Mesenchymal stem cell (in vitro differentiated cells and primary cell): ENCODE measurements at places on chromosomes 5 and 9.

- peaks cover 81% of the 10 kb centered on the region for H3K27me3 ChIP-seq
- H3K4me1 ChIP-seq: peaks cover 2% of the 10 kb centered on the region
- no peaks in the 10 kb centered on the region for H3K36me3 ChIP-seq
- H3K4me3 ChIP-seq: no peak overlapping the region
- H3K27ac ChIP-seq: no peak overlapping the region
Measured at GRCh38 chr5:135460246-135461033, 8.3 kb upstream of the TIFAB start.

GRCh38 chr5:181189962-181190710 lies 14.9 kb downstream of the TRIM7 start:
- peaks cover 21% of the 10 kb centered on the region for H3K4me1 ChIP-seq
- DNase-seq: peak; percentile 31
- no peak overlapping the region for H3K27ac ChIP-seq
- H3K36me3 ChIP-seq: peaks cover 9% of the 10 kb centered on the region
- H3K4me3 ChIP-seq: peak overlapping the region; percentile 63

GRCh38 chr5:14187157-14187556 lies 44.0 kb downstream of the TRIO start:
- H3K4me1 ChIP-seq: peaks cover 32% of the 10 kb centered on the region
- H3K4me3 ChIP-seq: no peak overlapping the region
- no peaks in the 10 kb centered on the region for H3K36me3 ChIP-seq

DNA sequence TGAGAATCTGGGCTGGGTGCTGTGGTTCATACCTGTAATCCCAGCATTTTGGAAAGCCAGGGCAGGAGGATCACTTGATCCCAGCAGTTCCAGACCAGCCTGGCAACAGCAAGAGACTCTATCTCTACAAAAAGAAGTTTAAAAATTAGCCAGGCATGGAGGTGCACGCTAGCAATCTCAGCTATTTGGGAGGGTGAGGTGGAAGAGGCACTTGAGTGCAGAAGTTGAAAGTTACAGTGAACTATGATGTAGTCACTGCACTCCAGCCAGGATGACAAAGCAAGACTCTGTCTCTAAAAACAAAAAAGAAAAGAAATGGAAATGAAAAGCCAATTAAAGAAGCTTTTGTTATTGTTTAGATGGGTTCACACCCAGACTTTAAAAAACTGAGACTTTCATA lies 131.6 kb upstream of the RASA1 start:
- H3K27me3 ChIP-seq: no peaks in the 10 kb centered on the region
- no peaks in the 10 kb centered on the region for H3K36me3 ChIP-seq
- no peak for DNase-seq
- no peak overlapping the region for H3K4me3 ChIP-seq

DNA sequence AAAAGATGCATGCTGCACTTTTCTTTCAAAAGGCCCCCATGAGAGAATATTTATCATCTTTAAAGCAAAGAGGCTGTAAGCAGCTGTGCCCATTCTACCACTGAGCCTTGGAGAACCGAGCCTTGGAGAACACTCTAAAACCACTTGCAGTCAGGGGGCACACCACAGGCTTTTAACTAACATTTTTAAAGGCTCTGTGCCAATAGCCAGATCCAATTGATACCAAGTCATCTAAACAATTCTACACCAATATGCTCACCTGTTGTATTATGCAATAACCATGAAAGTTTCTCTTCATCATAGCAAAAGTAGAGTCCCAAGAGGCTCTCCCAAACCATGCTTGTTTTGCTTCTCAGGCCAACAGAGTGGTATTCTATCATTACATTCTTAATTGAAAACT lies 1090.5 kb upstream of the SEMA6A start:
- H3K36me3 ChIP-seq: no peaks in the 10 kb centered on the region
- DNase-seq: no peak
- H3K4me1 ChIP-seq: no peaks in the 10 kb centered on the region

DNA sequence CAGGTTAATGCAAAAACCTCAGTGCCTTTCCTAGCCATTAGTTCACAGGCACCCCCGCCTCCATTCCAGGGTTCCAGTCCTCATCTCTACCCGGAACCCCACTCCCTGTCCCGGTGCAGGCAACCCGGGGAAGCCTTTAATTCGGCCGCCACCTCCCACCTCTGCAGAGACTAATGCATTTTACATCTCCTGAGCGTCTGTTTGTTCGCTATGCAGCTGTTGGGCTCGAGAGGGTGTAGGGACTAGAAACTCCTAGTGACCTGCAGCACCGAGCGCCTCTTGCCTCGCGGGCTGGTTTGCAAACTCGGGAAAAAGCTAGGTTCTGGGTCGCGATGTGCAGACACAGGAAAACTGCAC lies 3.6 kb downstream of the GDNF start:
- peaks cover 64% of the 10 kb centered on the region for H3K27me3 ChIP-seq
- peaks cover 50% of the 10 kb centered on the region for H3K4me1 ChIP-seq
- H3K36me3 ChIP-seq: peaks cover 2% of the 10 kb centered on the region
- no peak for DNase-seq
- H3K4me3 ChIP-seq: peak overlapping the region; percentile 54

GRCh38 chr5:61596265-61596664 lies 264.2 kb downstream of the ZSWIM6 start:
- H3K36me3 ChIP-seq: no peaks in the 10 kb centered on the region
- DNase-seq: no peak
- peaks cover 17% of the 10 kb centered on the region for H3K27me3 ChIP-seq
- no peak overlapping the region for H3K27ac ChIP-seq
- no peaks in the 10 kb centered on the region for H3K4me1 ChIP-seq

DNA sequence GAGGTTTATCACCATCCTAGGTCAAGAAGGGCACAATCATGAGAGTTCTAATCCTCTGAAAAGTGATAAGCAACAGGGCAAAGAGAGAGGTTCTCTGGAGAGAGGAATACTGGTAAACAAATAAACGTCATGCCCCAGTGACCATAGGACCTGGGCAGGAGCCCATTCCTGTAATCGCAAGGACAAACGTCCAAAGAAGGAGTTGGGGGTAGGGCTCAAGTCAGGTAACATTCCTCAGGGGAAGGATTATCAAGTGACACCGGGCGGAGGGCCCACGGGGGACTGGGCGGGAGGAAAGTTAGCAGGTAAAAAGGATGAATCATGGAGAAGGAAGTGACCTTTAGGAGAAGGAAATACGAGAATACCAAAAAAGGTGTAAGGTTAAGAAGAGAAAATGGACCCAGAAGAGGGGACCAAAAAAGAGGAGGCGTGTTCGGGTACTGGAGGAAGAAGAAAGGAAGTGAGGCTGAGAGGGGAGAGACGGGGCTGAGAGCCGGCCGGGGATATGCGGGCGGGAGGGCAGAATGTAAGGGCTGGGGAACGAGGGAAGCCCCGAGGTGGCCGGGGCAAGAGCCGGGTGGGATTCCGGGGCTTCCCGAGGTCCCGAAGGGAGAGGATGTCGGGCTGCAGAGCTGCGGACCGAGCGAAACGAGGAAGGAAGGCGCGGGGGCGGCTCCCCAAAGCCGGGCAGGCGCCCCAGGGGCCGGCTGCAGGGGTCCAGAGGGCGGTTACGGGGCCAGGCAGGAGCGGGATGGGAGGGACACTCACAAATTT lies 583 bp downstream of the DIAPH1 start:
- H3K27ac ChIP-seq: peak overlapping the region; percentile 24
- H3K4me3 ChIP-seq: peak overlapping the region; percentile 93
- no peaks in the 10 kb centered on the region for H3K4me1 ChIP-seq

GRCh38 chr5:66021585-66021984 lies 95.2 kb downstream of the ERBIN start:
- DNase-seq: no peak
- no peaks in the 10 kb centered on the region for H3K27me3 ChIP-seq
- H3K36me3 ChIP-seq: peaks cover 60% of the 10 kb centered on the region
- H3K27ac ChIP-seq: no peak overlapping the region
- H3K4me1 ChIP-seq: no peaks in the 10 kb centered on the region

- peaks cover 59% of the 10 kb centered on the region for H3K36me3 ChIP-seq
- DNase-seq: no peak
- H3K27ac ChIP-seq: no peak overlapping the region
- no peak overlapping the region for H3K4me3 ChIP-seq
- peaks cover 10% of the 10 kb centered on the region for H3K4me1 ChIP-seq
Measured at GRCh38 chr5:179862891-179863290, 4.3 kb upstream of the MRNIP start.

- no peaks in the 10 kb centered on the region for H3K27me3 ChIP-seq
- no peaks in the 10 kb centered on the region for H3K36me3 ChIP-seq
- peaks cover 2% of the 10 kb centered on the region for H3K4me1 ChIP-seq
- no peak overlapping the region for H3K27ac ChIP-seq
- no peak for DNase-seq
- no peak overlapping the region for H3K4me3 ChIP-seq
Measured at GRCh38 chr9:129586685-129587084, 34.2 kb downstream of the C9orf50 start.

DNA sequence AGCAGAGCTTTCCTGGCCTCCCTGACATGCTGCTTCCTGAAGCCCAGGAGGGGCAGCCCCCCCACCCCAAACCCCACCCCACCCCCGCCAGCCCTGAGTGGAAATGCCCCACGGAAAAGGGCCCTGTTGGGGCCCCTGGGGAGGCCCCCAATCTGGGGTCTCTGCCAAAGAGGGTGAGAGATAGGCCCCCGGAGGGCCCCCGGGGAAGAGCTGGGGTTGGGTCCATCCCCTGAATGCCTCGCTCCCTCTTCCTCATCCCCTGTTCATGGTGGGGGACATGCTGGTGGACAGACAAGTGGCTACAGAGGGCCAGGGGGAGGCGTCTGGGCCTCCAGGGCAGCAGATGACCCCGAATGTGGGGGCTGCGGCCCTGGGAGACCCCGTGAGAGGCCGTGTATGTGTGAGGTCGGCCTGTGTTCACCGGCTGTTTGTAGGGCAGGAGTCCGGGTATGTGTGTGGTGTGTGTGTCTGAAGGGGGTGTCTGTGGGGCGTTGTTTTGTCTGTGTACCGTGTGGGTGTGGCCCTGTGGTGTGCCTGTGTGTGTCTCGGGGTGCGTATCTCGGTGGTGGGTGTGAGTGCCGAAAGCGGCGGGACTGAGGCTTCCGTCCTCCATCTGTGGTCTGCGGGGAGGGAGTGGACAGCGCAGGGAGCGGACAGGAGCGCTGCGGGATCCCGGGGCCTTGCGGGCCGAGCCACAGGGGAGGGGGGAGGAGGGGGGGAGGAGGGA lies 11.3 kb downstream of the C9orf50 start:
- H3K36me3 ChIP-seq: no peaks in the 10 kb centered on the region
- peaks cover 8% of the 10 kb centered on the region for H3K27me3 ChIP-seq
- peak; percentile 53 for DNase-seq
- peak overlapping the region; percentile 31 for H3K4me3 ChIP-seq

DNA sequence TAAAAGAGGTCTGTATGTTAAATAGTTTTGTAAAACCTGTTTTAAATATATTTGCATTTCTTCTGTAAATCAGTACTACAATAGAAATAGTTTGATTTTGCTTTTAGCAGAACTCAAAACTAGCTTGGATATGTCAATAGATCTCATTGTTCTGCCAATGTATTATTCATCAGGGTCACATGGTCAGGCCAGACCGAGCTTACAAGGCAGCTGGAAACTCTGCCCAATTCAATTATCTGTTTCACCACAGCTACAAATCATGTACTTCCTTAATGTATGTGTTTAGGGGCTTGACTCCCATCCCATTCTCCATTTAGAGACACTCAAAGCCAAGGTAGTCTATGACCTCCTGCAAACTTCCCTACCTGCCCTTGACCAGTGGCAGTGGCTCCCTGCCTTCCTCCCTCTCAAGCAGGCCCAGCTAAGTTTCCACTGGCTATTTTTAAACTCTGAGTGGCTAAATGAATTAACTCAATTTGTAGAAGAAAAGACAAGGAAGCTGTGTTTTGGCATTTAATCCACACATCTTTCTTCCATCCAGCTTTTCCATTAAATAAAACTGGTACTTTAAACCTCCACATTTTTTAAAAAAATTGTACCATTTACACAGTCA lies 46.4 kb upstream of the SELENOP start:
- no peaks in the 10 kb centered on the region for H3K4me1 ChIP-seq
- no peaks in the 10 kb centered on the region for H3K27me3 ChIP-seq
- DNase-seq: no peak
- H3K36me3 ChIP-seq: no peaks in the 10 kb centered on the region

DNA sequence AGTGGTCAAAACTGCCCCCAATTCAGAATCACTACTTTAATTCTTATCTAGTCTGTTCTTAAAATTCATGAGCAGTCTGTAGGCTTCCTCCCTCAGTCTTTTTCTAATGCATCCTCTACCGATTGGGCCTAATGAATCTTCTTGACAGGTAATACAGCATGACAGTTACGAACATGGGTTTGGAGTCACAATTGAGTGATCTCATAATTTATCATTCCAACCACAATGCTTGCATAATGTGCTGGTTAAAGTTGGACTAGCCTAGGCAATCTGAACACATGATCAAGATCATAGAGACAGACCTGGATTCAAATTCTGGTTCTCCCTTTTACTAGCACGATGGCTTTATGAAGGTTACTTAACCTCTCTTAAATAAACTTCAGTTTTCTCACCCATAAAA lies 33.1 kb upstream of the SETD9 start:
- no peak overlapping the region for H3K27ac ChIP-seq
- no peak overlapping the region for H3K4me3 ChIP-seq
- no peak for DNase-seq
- peaks cover 46% of the 10 kb centered on the region for H3K36me3 ChIP-seq
